ENCODE measurements at places on chromosomes 1 and 21. TPM values are rescaled to one million over a fixed set of nuclear protein-coding genes. Genes with fewer than 3 reads are reported as not detected.

NMNAT2 gene
- 0.23 TPM for total RNA-seq

CRABP2 gene
- 289 TPM for total RNA-seq

SPAG17 gene
- total RNA-seq, result not detected

CD84 gene
- total RNA-seq, result not detected

OXCT2 gene
- total RNA-seq, result 3.4 TPM

ALG14 gene
- total RNA-seq, result 2.0 TPM

CDA gene
- 3.2 TPM for total RNA-seq

LDLRAD1 gene
- total RNA-seq, result not detected

CRYBG2 gene
- total RNA-seq, result 32.7 TPM

SNX7 gene
- total RNA-seq, result 18.8 TPM

DDR2 gene
- total RNA-seq, result 0.91 TPM

TFAP2E gene
- 0.28 TPM for total RNA-seq

CNKSR1 gene
- total RNA-seq, result 39.9 TPM

EFHD2 gene
- total RNA-seq, result 199 TPM

FTCD gene
- total RNA-seq, result 0.33 TPM

MMP23B gene
- total RNA-seq, result 0.10 TPM

HENMT1 gene
- 15.1 TPM for total RNA-seq

HSD3B1 gene
- not detected for total RNA-seq

TOR1AIP2 gene
- 32.6 TPM for total RNA-seq

OR2T35 gene
- not detected for total RNA-seq

CELA2A gene
- not detected for total RNA-seq

FMO1 gene
- not detected for total RNA-seq

STUM gene
- not detected for total RNA-seq

BNIPL gene
- total RNA-seq, result 0.18 TPM

ADORA1 gene
- 0.89 TPM for total RNA-seq

PIK3C2B gene
- 55.4 TPM for total RNA-seq

OLFML2B gene
- total RNA-seq, result not detected

CD52 gene
- 2.1 TPM for total RNA-seq

VHLL gene
- not detected for total RNA-seq

IFT25 gene
- 31.7 TPM for total RNA-seq

OR2L5 gene
- not detected for total RNA-seq

OR10J1 gene
- total RNA-seq, result not detected

LMX1A gene
- total RNA-seq, result not detected

C1orf87 gene
- total RNA-seq, result not detected

CFAP141 gene
- not detected for total RNA-seq

LRRC7 gene
- not detected for total RNA-seq

LEPR gene
- total RNA-seq, result 0.53 TPM

All from HT-29 (cell line).